Activated CD8-positive, alpha-beta memory T cell treated with anti-CD3 and anti-CD28 coated beads, Interleukin-2, amount 10 ng/mL, durations not matched to agents 7 days and 5 days (primary cell): ENCODE measurements at places on chromosomes 1 and 21.
A peak's percentile ranks its signal among the peaks of the same experiment; 100 is the strongest.

DNA sequence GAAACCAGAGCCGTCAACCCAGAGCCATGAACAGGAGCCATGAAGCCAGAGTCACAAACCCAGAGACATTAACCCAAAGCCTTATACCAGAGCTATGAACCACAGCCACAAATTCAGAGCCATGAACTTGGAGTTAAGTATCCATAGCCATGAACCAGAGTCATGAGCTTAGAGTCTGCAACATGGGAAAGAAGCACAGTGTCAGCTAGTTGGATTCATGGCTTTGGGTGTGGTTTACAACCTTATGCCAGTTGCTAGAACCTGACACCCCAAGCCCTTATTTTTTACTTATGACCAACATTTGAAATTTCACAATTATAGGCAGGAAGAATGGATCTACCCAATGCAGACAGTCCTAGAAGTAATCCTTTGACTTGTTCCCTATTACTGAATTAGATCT, 128.9 kb upstream of the FAM78B start:
- no peaks in the 10 kb centered on the region for H3K36me3 ChIP-seq
- H3K4me1 ChIP-seq = no peaks in the 10 kb centered on the region
- H3K4me3 ChIP-seq = no peak overlapping the region
- DNase-seq = no peak
- H3K27ac ChIP-seq = no peak overlapping the region

- peaks cover 34% of the 10 kb centered on the region for H3K27me3 ChIP-seq
- no peak overlapping the region for H3K4me3 ChIP-seq
- no peaks in the 10 kb centered on the region for H3K36me3 ChIP-seq
- peak; percentile 49 for DNase-seq
Measured at GRCh38 chr1:119859647-119860046, 36.7 kb downstream of the ADAM30 start.

- no peaks in the 10 kb centered on the region for H3K27me3 ChIP-seq
- H3K27ac ChIP-seq = peak overlapping the region; percentile 37
- peaks cover 20% of the 10 kb centered on the region for H3K4me1 ChIP-seq
Measured at GRCh38 chr1:59292562-59292961, 4.3 kb upstream of the FGGY start.

- no peak for DNase-seq
- H3K36me3 ChIP-seq = no peaks in the 10 kb centered on the region
- H3K4me1 ChIP-seq = no peaks in the 10 kb centered on the region
- no peak overlapping the region for H3K4me3 ChIP-seq
- no peaks in the 10 kb centered on the region for H3K27me3 ChIP-seq
Measured at GRCh38 chr1:187878883-187879282, 1050.1 kb downstream of the PLA2G4A start.

DNA sequence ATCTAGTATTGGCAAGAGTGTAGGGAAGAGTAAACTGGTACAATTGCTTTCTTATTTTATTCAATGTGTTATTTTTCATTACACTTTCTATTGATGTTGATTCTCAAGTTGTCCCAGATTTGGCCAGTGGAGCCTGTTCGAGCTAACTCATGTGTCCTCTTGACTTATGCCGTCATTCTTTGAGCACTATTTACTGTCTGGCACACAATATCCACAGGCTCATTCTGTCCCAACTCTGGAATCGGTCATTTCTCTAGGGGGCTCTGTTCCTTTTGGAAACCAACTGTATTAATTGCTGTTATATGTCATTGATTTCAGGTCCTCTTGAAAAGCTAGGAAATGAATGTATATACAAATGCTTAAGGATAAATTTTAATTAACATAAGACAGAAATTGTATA, 22.4 kb upstream of the SFPQ start:
- H3K27me3 ChIP-seq = no peaks in the 10 kb centered on the region
- H3K4me1 ChIP-seq = no peaks in the 10 kb centered on the region
- H3K36me3 ChIP-seq = no peaks in the 10 kb centered on the region
- no peak overlapping the region for H3K27ac ChIP-seq

DNA sequence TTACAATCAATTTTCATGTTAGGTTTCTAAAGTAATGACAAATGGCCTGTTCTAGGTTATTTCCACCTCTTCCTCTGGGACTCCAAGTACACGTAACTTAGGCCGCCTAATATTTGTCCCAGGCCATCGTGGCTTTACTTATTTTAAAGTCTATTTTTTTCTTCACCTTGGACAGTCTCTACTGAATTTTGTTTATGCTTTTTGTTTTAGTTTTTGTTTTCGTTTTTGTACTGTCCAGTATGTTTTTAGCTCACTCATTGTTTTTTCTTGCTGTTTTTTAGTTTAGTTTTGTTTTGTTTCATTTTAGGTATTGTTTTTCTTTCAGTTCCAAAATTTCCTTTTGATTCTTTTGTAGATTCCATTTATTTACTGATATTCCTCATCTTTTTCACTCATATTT, 187.7 kb upstream of the RNPC3 start:
- H3K4me3 ChIP-seq = no peak overlapping the region
- no peaks in the 10 kb centered on the region for H3K27me3 ChIP-seq
- no peaks in the 10 kb centered on the region for H3K36me3 ChIP-seq
- no peak for DNase-seq

DNA sequence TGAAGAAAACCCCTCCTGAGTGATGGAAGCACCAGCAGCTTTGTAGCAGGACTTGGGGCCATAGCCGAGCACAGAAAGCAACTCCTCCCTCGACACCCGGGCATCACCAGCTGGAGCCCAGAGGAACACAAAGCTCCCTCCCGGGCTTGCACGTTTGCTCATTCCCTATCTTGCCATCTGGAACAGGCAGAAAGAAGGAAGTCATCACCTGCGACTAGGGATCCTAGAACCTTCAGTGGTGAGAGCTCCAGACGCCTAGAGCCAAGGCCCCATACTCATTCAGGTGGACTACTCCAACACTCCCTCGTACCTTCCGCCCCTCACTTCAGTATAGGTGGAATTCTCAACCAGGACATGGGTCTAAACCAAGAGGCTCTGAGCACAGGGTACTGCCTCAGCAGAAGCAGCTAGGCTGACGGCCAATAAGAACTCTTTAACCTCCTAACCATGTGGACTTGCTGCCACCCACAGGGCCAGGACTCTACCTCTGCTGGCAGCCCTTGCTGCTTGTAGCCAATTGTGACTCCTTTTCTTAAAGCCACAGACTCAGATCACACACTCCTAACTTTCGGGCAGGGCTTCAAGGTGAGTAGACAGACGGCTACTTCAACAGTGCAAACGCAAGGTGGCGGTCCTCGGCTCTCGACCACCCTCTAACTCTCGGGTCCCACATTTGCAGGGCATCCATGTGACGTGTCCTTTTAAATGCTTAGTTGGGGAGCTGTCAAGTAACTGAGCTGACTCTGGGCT, 65.4 kb downstream of the NPHP4 start:
- peaks cover 7% of the 10 kb centered on the region for H3K4me1 ChIP-seq
- no peak overlapping the region for H3K27ac ChIP-seq
- H3K4me3 ChIP-seq = no peak overlapping the region
- DNase-seq = peak; percentile 28

GRCh38 chr1:226722240-226722900, 16.7 kb downstream of the ITPKB start:
- no peak for DNase-seq
- H3K27me3 ChIP-seq = no peaks in the 10 kb centered on the region
- peaks cover 32% of the 10 kb centered on the region for H3K36me3 ChIP-seq
- H3K4me3 ChIP-seq = no peak overlapping the region
- H3K27ac ChIP-seq = peak overlapping the region; percentile 88

GRCh38 chr1:239735111-239735510, 348.7 kb downstream of the CHRM3 start:
- DNase-seq = no peak
- H3K4me1 ChIP-seq = peaks cover 9% of the 10 kb centered on the region
- peaks cover 3% of the 10 kb centered on the region for H3K27me3 ChIP-seq
- H3K36me3 ChIP-seq = peaks cover 4% of the 10 kb centered on the region
- no peak overlapping the region for H3K4me3 ChIP-seq

GRCh38 chr21:41142051-41142795, 25.7 kb upstream of the BACE2 start:
- no peaks in the 10 kb centered on the region for H3K27me3 ChIP-seq
- no peak overlapping the region for H3K4me3 ChIP-seq
- DNase-seq = no peak
- H3K36me3 ChIP-seq = no peaks in the 10 kb centered on the region

DNA sequence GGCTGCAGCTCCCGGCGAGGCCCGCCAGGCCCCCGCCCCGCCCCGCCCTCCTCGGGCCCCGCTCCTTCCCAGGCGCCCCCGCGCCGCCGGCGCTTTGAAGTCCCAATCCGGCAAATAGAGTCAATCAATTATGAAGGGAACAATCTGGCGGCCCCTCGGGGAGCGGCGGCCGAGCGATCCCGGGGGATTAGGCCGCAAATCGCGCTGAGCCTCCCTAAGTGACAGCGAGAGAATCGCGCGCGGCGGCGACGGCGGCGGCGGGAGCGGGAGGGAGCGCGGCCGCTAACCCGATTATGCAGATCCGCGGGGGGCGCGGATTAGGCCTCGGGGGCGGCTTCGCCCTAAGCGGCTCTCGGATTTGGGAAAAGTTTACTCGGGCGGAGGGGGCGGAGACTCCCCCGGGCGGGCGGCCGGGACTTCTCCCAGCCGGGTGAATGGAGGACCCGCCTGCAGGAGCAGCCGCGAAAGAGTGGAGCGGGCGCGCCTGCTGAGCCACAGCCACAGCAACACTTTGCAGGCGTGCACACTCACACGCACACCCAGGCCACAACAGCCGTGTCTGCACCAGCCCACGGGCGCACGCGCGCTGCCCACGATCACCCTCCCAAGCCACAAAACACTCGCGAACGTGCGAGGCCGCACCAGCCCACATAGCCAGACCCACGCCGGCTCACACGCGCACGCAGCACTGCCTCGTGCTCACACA, 23.0 kb upstream of the DMBX1 start:
- H3K4me1 ChIP-seq = peaks cover 6% of the 10 kb centered on the region
- DNase-seq = no peak
- H3K4me3 ChIP-seq = peak overlapping the region; percentile 51
- H3K27me3 ChIP-seq = peaks cover 54% of the 10 kb centered on the region
- no peak overlapping the region for H3K27ac ChIP-seq
- H3K36me3 ChIP-seq = no peaks in the 10 kb centered on the region

DNA sequence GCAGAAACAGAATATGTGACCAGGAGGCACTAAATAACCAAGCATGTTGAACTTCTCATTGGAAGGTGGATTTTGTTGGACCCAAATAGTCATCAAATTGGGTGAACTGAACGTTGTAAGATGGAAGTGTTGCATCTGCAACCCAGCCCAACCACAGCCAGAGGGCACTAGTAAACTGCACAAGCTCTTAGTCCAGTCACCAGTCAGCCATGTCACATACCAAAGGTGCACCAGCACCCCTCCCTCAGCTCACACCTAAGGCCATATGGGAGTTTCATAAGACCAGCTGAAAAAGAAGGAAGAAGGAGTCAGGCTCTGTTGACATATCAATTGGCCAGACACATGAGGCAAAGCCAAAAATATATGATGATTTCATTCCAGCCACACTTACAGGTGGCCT, 481.7 kb upstream of the NR5A2 start:
- peaks cover 9% of the 10 kb centered on the region for H3K27me3 ChIP-seq
- H3K4me3 ChIP-seq = no peak overlapping the region
- H3K36me3 ChIP-seq = no peaks in the 10 kb centered on the region
- H3K27ac ChIP-seq = no peak overlapping the region

- DNase-seq = no peak
- H3K27me3 ChIP-seq = peaks cover 32% of the 10 kb centered on the region
- H3K27ac ChIP-seq = no peak overlapping the region
- no peak overlapping the region for H3K4me3 ChIP-seq
Measured at GRCh38 chr1:15324869-15325335, 77.9 kb downstream of the FHAD1 start.

DNA sequence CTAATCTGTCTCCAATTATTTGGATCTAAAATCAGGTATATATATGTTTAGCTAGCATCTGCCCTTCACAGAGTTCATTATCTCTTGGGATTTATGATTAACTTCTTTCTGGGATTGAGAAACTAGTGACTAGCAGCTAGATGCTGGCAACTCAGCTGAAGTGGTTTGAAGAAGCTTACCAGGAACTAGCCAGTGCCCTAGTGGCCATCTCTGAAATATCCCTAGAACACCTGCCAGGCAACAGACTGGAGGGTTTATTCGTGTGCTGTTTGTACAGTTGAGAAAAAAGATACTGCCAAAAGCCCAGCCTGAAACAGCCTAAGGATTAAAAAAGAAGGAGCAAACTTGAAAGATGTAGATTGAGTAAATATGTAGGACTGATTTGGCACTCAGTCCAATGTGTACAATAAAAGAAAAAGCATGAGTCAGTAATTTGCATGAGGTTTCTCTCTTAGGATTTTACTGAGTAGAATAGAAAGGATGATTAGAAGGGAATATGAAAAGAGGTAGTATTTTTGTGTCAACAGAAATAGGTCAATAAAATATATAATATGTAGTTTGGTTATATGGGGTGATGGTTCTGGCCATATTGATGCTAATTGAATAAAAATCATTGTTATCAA, 1144.6 kb upstream of the ADGRL2 start:
- H3K4me3 ChIP-seq = no peak overlapping the region
- H3K27me3 ChIP-seq = no peaks in the 10 kb centered on the region
- no peaks in the 10 kb centered on the region for H3K4me1 ChIP-seq
- H3K36me3 ChIP-seq = no peaks in the 10 kb centered on the region
- DNase-seq = no peak

DNA sequence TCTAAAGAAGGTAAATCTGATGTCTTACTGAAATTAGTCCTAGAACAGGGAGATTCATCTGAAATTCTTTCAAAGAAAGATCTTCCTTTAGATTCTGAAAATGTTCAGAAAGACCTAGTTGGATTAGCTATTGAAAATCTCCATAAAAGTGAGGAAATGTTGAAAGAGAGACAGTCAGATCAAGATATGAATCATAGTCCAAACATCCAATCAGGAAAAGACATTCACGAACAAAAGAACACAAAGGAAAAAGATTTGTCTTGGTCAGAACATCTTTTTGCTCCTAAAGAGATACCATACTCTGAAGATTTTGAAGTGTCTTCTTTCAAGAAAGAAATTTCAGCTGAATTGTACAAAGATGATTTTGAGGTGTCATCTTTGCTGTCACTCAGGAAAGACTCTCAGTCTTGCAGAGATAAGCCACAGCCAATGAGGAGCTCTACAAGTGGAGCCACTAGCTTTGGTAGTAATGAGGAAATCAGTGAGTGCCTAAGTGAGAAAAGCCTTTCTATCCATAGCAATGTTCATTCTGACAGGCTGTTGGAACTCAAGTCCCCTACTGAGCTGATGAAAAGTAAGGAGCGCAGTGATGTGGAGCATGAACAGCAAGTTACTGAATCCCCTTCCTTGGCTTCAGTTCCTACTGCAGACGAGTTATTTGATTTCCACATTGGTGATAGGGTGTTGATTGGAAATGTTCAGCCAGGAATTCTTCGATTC, 61.6 kb upstream of the QSOX1 start:
- H3K27me3 ChIP-seq = no peaks in the 10 kb centered on the region
- DNase-seq = no peak
- H3K36me3 ChIP-seq = peaks cover 55% of the 10 kb centered on the region
- H3K4me1 ChIP-seq = peaks cover 2% of the 10 kb centered on the region

GRCh38 chr1:204826970-204827369, 43.7 kb upstream of the NFASC start:
- H3K4me3 ChIP-seq = no peak overlapping the region
- peak; percentile 50 for DNase-seq

- no peaks in the 10 kb centered on the region for H3K36me3 ChIP-seq
- no peaks in the 10 kb centered on the region for H3K27me3 ChIP-seq
- no peak for DNase-seq
- H3K27ac ChIP-seq = no peak overlapping the region
Measured at GRCh38 chr1:213751064-213751397, 236.7 kb upstream of the PROX1 start.
